CD4-positive, alpha-beta T cell treated with Interleukin-2 at 100 ng/mL for 4 hours (primary cell): ENCODE measurements at places on chromosomes 16 and 17.
A peak's percentile ranks its signal among the peaks of the same experiment; 100 is the strongest.

- DNase-seq = no peak
These were observed 48.9 kb downstream of the ERCC4 start for GRCh38 chr16:13968835-13969234.

DNA sequence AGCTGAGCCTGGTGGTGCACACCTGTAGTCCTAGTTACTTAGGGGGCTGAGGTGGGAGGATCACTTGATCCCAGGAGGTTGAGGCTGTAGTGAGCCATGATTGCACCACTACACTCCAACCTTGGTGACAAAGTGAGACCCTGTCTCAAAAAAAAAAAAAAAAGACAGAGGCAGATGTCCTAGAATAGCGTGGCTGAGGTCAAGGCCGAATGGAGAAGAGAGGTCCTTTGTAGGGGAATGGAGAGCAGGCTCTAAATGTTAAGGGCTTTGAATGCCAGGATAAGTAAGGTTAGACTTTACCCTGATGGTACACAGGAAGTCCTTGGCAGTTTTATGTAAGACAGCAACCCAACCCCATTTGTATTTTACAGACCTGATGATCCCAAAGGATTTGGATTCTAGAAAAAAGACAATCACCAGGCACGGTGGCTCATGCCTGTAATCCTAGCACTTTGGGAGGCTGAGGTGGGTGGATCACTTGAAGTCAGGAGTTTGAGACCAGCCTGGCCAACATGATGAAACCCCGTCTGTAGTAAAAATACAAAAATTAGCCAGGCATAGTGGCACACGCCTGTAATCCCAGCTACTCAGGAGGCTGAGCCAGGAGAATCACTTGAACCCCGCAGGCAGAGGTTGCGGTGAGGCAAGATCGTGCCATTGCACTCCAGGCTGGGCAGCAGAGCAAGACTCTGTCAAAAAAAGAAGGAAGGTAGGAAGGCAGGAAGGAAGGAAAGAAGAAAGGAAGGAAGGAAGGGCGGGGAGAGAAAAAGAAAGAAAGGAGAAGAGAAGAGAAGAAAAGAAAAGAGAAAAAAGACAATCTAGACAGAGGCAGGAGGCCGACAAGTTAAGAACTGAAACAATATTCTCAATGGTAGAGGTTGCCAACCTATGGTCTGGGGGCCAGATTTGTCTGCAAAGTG, 2.1 kb upstream of the SBK1 start:
- DNase-seq = no peak

GRCh38 chr16:71242036-71242435, 11.5 kb upstream of the HYDIN start:
- DNase-seq = no peak

- DNase-seq = no peak
These were observed 6.7 kb upstream of the GSG1L start for GRCh38 chr16:28069971-28070794.

DNA sequence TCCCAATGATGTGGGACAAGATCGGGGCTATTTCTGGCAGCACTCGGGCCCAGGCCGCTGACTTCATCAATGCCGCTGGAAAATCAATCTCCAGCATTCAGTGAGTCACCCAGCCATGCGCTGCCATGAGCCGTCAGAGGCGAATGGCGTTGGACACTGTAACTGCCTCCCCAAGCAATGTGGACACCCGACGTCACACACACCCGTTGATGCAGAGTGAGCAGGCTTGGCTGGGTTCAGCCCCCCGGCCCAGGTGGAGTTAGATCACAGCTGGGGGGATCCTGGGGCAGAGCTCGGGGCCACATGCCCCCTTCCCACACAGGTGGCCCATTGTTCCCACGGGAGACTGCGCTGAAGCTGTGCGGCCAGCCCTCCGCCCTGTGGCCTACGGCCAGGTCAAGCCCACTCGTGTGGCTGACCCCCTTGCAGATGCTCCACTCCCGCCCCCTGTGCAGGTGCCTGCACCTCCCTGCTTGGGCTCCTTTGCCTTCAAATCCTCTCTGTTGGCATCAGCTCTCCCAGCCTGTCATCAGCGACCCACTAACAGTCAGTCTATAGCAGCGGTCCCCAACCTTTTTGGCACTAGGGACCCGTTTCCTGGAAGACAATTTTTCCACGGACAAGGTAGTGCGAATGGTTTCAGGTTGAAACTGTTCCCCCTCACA, 89.9 kb downstream of the TBC1D16 start:
- no peak for DNase-seq

DNA sequence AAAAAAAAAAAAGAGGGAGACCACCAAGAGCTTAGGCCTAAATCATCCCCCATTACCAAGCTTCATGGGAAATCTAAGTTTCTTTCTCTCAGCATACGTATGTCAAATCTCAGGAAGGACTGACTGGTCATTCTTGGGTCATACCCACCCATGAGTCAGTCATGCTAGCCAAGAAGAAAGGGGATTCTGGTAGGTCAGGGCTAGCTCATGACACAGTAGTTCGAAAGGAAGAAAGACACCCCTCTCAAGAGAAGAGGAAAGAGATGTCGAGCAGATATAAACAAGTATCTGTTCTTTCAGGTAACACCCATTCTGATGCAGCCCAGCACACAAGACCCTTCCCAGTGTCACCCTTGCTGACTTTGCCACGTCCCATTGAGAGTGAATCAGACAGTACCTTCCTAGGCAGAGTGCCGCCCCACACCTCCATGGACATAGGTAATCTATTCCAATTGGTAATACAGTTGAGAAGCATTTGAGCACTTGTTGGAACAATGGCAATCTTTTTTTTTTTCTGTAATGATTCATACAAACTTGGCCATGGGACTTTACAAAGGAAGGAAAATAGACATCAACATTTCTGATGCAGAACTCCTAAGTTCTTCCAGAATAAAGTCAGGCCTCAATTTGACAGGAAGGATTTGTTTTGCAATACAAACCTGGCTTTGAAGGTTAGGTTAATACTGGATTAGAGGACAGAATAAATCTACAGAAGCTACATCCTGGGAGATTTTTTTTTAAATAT, 38.2 kb downstream of the COPRS start:
- no peak for DNase-seq

DNA sequence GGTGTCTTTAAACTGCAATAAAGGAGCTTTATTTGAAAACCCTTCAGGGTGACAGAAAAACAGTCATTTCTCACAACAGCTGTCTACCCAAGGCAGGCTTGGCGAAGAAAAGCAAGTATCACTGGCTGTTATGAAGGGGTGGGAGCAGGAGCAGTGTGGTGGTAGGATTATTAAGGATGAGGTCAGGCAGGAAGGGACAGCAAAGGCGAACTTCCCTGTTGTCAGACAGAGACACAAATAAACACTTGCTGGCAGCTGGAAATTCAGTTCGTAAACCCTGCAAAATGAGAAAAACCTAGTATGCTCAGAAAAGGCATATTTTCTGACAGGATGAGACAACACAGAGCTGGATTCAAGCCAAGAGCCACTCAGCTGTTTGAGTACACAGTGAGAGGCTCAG, 416.3 kb upstream of the CDH5 start:
- DNase-seq = no peak

GRCh38 chr16:81532491-81533174, 88.0 kb downstream of the CMIP start:
- DNase-seq = no peak

- no peak for DNase-seq
These were observed 109.7 kb downstream of the C16orf95 start for GRCh38 chr16:87207509-87207908.

GRCh38 chr17:51888816-51889215, 269.7 kb downstream of the CA10 start:
- DNase-seq = no peak

- DNase-seq = no peak
These were observed 131.5 kb upstream of the RCVRN start for GRCh38 chr17:10036511-10037061.

DNA sequence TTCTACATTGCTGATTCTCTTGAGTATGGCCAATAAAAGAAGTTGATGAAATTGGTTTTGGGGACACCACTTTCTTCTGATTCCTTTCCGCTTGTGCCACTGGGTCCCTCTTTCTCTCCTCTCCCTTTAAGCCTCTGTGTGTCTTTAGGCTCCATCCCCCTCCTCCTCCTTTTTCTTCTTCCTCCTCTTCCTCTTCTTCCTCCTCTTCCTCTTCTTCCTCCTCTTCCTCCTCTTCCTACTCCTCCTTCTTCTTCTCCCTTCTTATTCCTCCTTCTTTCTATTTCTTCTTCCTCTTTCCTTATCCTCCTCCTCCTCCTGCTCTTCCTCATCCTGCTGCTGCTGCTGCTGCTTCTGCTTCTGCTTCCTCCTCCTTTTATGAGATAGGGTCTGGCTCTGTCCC, 93.7 kb downstream of the CHD9NB start:
- DNase-seq = no peak

DNA sequence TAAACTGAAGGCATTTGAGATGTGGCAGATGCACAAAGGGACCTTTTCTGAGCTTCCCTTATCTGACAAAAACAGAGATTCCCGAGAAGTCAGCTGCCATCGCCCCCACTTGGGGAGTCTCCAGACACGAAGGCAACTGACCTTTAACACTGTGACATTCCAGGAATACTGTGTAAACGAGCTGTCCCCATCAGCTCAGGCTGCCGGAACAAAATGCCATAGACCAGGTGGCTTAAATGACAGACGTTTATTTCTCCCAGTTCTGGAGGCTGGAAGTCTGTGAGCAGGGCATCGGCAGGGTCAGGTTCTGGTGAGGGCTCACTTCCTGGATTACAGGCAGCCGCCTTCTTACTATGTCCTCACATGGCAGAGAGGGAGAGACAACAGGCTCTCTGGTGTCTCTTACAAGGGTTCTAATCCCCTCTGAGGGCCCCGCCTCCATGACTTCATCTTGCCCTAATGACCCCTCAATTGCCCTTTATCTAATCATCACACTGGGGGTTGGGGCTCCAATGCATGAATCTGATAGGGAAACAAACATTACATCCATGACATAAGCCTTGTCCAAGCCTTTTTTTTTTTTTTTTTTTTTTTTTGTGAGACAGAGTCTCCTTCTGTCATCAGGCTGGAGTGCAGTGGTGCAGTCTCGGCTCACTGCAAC, 178.5 kb upstream of the RPL38 start:
- DNase-seq = no peak

- DNase-seq = no peak
These were observed 196.9 kb upstream of the CDH11 start for GRCh38 chr16:65318590-65319257.

DNA sequence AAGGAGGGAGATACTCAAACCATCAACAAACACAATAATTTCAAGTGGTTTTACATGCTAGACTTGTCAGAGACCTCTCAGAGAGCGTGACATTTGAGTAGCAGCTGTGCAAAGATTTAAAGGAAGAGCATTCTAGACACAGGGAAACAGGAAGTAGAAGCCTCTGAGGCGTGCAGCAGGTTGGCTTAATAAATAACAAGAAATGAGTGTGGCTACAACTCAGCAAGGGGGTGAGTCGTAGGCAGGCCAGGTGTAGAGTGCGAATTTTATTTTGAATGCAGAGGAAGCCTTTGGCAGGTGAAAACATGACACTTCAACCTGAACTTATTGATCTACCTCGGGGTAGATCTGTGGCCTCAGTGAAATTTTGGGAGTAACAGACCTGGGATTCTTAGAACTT, 73.2 kb upstream of the MRTFB start:
- DNase-seq = no peak

GRCh38 chr17:40936437-40936971, 942 bp downstream of the KRT23 start:
- DNase-seq = no peak

DNA sequence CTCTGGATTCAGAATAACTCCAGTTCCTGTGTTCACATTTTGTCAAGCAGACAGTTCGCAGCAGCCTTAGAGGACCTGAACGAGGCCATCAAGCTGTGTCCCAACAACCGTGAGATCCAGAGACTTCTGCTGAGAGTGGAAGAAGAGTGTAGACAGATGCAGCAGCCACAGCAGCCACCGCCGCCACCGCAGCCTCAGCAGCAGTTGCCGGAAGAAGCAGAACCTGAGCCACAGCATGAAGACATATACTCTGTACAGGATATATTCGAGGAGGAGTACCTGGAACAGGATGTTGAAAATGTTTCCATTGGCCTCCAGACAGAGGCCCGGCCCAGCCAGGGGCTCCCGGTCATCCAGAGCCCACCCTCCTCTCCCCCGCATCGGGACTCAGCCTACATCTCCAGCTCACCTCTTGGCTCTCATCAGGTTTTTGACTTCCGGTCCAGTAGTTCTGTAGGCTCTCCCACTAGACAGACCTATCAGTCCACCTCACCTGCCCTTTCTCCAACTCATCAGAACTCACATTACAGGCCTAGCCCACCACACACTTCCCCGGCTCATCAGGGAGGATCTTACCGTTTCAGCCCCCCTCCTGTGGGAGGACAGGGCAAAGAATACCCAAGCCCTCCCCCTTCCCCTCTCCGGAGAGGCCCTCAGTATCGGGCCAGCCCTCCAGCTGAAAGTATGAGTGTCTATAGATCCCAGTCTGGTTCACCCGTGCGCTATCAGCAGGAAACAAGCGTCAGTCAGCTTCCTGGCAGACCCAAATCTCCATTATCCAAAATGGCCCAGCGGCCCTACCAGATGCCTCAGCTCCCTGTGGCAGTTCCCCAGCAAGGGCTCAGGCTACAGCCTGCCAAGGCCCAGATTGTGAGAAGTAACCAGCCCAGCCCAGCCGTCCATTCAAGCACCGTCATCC, 25.9 kb downstream of the CYB561 start:
- peak; percentile 25 for DNase-seq

DNA sequence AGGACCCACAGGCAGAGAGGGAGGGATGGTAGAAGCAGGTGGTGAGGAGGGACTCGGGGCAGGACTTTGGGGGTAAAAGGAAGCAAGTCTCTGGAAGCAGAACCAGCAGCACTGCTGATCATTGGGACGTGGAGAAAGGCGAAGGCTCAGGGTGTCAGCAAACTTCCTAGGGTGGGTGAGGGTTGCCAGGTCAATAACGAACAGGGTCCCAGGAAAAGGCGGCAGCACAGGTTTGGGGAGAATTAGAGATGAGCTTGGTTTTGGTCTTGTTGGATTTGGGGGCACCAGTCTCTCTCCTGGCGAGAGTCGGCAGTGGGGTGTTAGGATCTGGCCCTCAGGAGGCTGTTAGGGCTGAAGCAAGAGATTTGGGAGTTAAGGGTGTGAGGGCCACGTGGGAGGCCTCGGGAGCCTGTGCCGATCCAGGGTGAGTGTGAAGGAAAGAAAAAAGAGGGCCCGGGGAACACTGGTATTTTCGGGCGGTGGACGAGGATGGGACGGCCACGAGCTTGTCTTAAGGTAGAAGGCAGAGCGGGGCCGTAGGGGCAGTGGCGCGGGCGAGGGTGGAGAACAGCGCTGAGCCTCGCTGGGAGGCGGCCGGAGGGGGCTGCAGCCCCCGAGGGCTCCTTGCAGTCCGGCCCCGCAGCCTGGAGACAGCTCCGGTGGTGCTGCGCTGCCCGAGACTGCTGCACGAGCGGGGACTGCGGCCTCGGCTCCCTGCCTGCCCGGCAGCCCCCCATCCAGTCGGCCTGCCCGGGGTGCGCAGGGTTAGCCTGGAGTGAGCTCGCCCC, 765 bp upstream of the ADORA2B start:
- DNase-seq = no peak

- no peak for DNase-seq
These were observed 20.1 kb downstream of the RAB40B start for GRCh38 chr17:82678265-82678891.

GRCh38 chr16:69553332-69553731, 12.4 kb upstream of the NFAT5 start:
- DNase-seq = no peak

- DNase-seq = no peak
These were observed 66.1 kb downstream of the BCAS3 start for GRCh38 chr17:60743799-60744198.
